ENCODE measurements at places on chromosomes 2 and 18.
A peak's percentile ranks its signal among the peaks of the same experiment; 100 is the strongest.

DNA sequence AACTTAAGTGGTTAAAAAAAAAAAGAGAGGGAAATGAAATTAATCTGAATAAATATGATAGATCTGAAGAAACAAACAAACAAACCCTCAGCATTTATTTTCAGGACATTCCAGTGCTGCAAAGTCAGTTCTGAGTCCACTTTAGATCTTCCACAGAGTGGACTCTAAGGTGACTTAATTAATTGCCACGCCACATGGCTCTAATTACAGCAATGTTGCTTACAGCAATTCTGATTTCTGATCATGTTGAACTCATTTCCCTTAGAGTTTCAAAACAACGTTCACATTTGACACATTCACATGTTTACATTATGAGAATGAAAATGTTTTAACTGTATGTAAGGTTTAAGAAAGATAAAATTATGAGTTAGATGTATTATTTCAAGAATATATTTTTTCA is 38.6 kb upstream of the RASGRP3 start:
- H3K4me1 ChIP-seq = no peaks in the 10 kb centered on the region
- no peak overlapping the region for H3K27ac ChIP-seq
- no peaks in the 10 kb centered on the region for H3K36me3 ChIP-seq
- DNase-seq = peak; percentile 30

DNA sequence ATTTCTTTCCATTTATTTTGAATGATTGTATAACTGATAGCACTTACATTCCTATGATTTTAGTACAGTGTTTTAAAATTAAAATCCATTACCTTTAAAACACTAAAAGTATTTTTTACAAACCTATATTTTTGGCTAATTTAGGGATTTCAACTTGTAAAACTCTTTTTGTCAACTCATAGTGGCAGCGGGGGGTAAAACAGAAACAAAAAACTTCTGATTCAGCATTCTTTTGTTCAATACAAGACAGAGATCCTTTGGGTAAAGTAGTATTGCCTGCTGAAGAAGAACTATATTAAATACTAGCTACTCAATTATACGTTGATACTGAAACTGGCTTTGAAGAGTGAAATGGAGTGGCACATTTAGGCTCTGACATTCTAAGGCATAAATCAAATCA is 437.4 kb upstream of the CDH19 start:
- no peak overlapping the region for H3K27ac ChIP-seq
- no peaks in the 10 kb centered on the region for H3K27me3 ChIP-seq

DNA sequence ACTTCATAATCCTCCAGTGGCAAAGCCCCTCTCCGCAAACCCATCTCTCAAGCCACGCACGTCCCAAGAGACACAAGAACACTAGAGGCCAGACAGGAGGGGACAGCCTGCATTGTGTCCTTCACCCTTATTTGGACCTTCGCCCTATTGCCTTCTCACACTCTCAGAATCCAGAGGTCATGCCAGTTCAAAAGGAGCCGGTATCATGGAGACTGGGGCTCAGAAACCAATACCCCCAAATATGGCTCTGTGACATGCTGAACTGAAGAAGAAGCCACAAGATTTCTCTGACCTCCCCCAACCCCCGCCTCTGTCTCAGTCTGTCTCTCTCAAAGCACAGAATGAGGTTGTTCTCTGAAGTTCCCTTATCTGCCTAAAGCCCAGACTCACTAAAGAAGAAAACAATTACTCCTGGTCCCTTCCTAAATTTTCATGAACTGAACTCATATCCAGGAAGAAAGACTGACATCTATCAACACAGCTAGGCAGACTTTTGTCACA is 19.2 kb upstream of the SPATA3 start:
- H3K27me3 ChIP-seq = peaks cover 4% of the 10 kb centered on the region
- H3K4me3 ChIP-seq = no peak overlapping the region
- peaks cover 6% of the 10 kb centered on the region for H3K4me1 ChIP-seq
- no peak for DNase-seq
- H3K36me3 ChIP-seq = no peaks in the 10 kb centered on the region

DNA sequence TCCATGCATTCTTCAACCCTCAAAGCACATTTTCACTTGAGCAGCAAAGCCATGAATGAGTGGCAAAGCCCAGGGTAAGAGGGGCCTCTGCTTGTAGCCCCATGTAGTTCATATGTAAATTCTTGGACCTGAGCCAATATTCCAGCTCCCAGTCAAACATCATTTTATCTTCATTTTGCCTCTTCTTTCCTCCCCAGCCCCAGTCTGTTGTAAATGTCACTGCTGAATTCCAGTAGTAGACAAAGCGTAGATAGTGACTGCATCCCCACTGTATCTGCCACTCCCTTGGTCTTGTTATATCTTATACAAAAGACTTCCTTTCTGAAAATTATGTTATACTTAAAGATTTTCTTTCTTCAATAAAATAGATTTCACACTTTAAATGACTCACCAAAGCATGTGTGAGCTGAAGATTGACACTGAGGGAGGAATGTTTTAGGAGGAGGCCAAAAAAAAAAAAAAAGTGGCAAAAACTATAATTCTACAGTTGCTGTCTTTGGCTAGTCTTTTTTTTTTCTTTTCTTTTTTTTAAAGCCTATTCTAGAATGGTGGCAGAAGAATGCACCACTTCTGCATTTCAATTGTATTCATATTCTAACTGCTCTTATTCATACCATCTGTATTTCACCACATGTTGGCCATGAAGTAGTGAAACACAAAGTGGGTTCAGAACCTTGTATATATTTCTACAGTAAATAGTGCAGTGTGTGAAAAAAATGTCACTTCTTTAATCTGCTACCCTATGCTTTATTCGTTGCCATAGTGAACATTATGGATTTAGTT is 306.1 kb downstream of the CPS1 start:
- H3K4me1 ChIP-seq = no peaks in the 10 kb centered on the region
- no peak for DNase-seq
- H3K4me3 ChIP-seq = no peak overlapping the region
- no peak overlapping the region for H3K27ac ChIP-seq
- no peaks in the 10 kb centered on the region for H3K36me3 ChIP-seq
- no peaks in the 10 kb centered on the region for H3K27me3 ChIP-seq

DNA sequence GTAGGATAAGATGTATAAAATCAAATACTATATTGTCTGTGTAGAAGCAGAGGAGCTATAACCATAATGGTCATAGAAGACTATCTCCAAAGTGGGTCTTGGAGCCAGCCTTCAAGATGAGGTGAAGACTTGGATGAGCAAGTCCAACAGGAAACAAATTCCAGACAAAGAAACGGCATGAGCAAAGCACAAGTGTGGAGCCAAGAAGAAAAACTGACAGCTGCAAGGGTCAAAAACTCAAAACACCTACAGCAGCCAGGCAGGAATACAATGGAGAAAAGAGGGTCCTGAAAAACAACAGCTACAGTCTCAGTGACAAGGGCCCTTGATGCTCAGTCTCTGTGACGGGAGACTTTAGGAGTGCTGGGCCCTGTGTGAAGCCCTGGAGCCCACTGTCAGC is 102.4 kb downstream of the STK39 start:
- no peak for DNase-seq
- H3K4me3 ChIP-seq = no peak overlapping the region
- peaks cover 3% of the 10 kb centered on the region for H3K4me1 ChIP-seq
- H3K27me3 ChIP-seq = no peaks in the 10 kb centered on the region
- no peak overlapping the region for H3K27ac ChIP-seq

DNA sequence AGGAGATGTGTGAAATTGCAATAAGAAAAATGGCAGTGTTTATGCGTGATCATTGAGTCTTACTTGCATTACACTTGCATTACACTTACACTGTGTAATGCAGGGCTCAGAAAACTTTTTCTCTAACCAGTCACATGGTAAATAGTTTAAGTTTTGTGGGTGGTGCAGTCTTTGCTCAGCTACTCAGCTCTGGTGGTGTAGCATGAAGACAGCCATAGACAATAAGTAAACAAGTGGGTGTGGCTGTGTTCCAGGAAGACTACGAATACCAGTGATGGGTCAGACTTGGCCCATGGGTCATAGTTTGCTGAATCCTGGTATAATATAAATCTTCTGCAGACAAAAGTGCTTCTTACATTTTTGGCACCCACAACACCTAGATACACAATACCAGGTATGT is 115.6 kb upstream of the CYP1B1 start:
- peak; percentile 65 for DNase-seq
- peaks cover 3% of the 10 kb centered on the region for H3K4me1 ChIP-seq
- no peaks in the 10 kb centered on the region for H3K27me3 ChIP-seq
- no peaks in the 10 kb centered on the region for H3K36me3 ChIP-seq
- H3K4me3 ChIP-seq = no peak overlapping the region

DNA sequence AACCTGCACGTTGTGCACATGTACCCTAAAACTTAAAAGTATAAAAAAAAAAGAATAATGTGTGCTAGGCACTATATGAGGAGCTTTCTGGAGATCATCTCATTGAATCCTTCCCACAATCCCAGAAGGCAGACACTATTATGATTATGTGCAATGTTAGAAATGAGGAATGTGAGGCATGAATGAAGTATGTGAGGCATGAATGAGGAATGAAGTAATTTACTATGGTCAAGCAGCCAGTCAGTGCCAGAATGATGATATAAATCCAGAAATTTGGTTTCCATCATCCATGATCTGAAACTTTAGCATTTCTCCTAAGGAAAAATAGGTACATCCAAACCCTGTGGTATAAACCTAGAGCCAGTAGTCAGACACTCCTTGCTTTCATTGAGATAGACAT is 42.0 kb downstream of the CCDC148 start:
- no peaks in the 10 kb centered on the region for H3K27me3 ChIP-seq
- peaks cover 5% of the 10 kb centered on the region for H3K4me1 ChIP-seq
- peaks cover 3% of the 10 kb centered on the region for H3K36me3 ChIP-seq
- DNase-seq = no peak

- no peaks in the 10 kb centered on the region for H3K27me3 ChIP-seq
- H3K4me1 ChIP-seq = peaks cover 3% of the 10 kb centered on the region
- no peak for DNase-seq
- H3K4me3 ChIP-seq = no peak overlapping the region
Observed at GRCh38 chr2:163779970-163780597, 44.3 kb upstream of the FIGN start.

GRCh38 chr2:205768815-205769494 is 86.7 kb downstream of the NRP2 start:
- peaks cover 11% of the 10 kb centered on the region for H3K4me1 ChIP-seq
- H3K4me3 ChIP-seq = no peak overlapping the region
- H3K27ac ChIP-seq = no peak overlapping the region
- no peaks in the 10 kb centered on the region for H3K27me3 ChIP-seq
- peaks cover 11% of the 10 kb centered on the region for H3K36me3 ChIP-seq

DNA sequence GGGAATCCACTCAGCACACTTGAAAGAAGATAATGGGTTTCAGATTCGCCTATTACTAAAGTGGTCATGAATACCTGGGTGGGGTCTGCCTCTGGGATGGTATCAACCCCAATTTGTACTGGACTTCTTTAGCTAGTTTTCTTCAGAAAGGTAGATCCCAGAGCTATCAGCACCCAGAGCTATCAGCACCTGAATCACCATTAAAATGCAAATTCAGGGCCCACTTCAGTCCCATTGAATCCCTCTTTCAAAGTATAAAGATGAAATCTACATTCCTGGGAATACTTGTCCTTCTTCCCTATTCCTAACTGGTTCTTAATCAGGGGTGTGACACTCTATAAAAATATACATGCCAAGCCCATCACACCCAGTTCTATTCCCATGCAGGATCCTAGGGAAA is 914.3 kb downstream of the DCC start:
- H3K27me3 ChIP-seq = no peaks in the 10 kb centered on the region
- no peak overlapping the region for H3K4me3 ChIP-seq
- H3K36me3 ChIP-seq = no peaks in the 10 kb centered on the region
- no peak for DNase-seq
- no peak overlapping the region for H3K27ac ChIP-seq

DNA sequence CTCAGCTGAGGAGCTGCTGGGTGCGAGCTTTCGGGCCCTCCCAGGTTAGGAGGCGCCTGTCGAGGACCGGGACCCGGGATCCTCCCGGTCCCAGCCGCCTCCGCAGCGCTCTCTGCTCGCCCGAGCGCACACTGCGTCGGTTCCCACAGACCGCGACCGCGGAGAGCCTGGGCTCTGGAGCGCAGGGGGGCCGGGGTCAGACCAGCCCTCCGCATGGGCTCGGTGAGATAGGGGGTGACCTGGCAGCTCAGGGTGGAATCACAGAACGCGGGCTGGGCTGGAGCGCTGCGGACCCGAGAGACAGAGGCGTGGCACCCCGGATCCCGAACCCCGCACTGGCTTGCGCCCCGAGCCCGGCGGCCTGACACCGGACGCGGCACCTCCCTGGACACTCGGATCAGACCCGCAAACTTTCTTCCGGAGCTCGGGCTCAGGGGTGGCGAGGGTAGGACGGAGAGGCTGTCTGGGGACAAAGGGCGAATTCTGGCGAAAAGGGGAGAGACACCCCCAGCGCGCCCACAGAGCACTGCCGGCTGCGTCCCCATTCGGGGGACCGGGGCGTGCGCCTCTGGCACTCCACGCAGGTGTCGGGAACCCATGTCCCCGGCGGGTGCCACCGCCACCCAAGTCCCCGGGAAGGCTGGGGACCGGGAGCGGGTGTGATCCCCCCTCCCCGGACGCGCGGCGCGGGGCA is 612 bp downstream of the DIPK1C start:
- DNase-seq = no peak
- H3K27ac ChIP-seq = no peak overlapping the region
- no peaks in the 10 kb centered on the region for H3K36me3 ChIP-seq
- H3K4me3 ChIP-seq = peak overlapping the region; percentile 31
- H3K4me1 ChIP-seq = peaks cover 11% of the 10 kb centered on the region

- H3K27ac ChIP-seq = no peak overlapping the region
- peak; percentile 8 for DNase-seq
- peaks cover 2% of the 10 kb centered on the region for H3K4me1 ChIP-seq
- no peaks in the 10 kb centered on the region for H3K27me3 ChIP-seq
Observed at GRCh38 chr2:217972490-217972889, 30.3 kb downstream of the TNS1 start.

Data from mesenchymal stem cell (in vitro differentiated cells and primary cell).